Activated naive CD8-positive, alpha-beta T cell treated with anti-CD3 and anti-CD28 coated beads, Interleukin-2, amount 10 ng/mL, durations not matched to agents 7 days and 5 days (primary cell): ENCODE measurements at places on chromosomes 3 and 15.

- no peak for DNase-seq
These were observed 27.4 kb downstream of the PPARG start for GRCh38 chr3:12316253-12316652.

GRCh38 chr3:11391174-11391879 is 119.1 kb downstream of the ATG7 start:
- DNase-seq, result no peak

DNA sequence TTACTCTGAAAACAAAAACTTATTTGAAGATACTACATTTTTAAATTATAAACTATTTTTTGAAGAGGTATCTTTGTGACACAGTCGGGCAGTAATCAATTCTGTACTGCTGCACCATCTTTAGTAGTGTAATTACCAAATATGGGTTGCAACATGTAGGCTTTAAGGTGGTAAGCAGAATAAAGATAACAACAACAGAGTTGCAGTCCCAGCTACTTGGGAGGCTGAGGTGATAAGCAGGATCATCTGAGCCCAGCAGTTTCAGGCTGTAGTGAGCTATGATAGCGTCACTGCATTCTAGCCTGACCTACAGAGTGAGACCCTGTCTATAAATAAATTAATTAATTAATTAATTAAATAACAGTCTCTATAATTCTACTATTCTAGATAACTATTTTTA is 6.0 kb downstream of the PLOD2 start:
- no peak for DNase-seq

DNA sequence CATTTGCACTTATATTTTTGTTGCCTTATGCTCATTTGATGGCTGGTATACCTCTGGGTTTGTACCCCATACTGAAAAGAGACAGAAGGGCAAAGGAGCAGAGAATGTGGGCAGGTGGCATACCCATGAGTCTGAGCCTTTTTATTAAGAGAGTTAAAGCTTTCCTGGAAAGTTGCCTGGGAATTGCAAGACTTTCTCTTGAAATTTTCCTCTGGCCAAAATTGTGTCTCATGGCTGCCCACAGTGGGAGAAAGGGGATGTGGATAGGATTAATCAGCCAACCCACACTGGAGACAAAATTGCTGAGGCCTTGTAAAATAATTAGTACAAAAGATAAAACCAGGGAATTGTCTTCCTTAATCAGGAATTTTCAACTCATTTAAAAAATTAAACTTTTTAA is 8.2 kb upstream of the NMD3 start:
- DNase-seq, result no peak

- DNase-seq, result peak; percentile 53
These were observed 31.1 kb downstream of the ACAN start for GRCh38 chr15:88834211-88834812.

DNA sequence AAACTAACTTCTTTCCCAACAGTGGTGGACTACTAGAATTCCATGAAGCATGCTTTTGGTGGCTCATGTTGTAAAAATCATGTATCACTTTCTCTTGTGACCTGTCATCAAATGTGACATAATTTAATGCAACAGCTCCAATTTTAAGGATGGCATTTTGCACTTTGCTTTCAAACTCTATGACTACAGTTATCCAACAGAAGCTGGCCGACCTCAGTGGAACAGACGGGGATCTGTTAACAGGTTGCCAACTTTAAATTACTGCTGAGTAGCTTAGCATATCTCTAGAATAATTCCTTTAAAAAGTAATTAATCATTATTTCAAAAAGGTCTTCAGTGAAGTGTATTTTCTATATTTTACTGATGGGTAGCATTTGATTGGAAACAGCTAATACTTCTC is 907.4 kb downstream of the FHIT start:
- DNase-seq, result no peak

- no peak for DNase-seq
These were observed 35.0 kb upstream of the COLQ start for GRCh38 chr3:15556512-15556911.

DNA sequence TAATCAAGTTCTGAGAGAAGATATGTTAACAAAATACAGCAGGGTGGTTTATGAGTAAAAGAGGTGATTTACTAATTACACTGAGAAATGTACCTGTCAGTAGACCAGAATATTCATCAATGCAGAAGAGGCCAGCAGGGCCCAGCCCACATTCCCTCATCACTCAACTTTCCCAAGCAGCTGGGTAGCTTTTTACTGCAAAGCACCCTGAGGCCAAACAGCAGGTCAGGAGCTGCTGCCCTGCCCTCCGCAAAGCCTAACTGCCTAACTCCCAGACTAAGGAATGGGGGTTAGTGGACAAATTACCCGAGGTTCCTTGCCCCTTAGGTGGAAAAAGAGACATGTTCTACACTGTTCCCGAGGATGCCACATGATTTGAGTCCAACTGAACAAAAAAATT is 108.2 kb downstream of the TBL1XR1 start:
- no peak for DNase-seq

GRCh38 chr3:150703299-150703755 is 393 bp downstream of the ERICH6 start:
- peak; percentile 68 for DNase-seq

GRCh38 chr3:100335434-100335833 is 877 bp downstream of the NIT2 start:
- no peak for DNase-seq

DNA sequence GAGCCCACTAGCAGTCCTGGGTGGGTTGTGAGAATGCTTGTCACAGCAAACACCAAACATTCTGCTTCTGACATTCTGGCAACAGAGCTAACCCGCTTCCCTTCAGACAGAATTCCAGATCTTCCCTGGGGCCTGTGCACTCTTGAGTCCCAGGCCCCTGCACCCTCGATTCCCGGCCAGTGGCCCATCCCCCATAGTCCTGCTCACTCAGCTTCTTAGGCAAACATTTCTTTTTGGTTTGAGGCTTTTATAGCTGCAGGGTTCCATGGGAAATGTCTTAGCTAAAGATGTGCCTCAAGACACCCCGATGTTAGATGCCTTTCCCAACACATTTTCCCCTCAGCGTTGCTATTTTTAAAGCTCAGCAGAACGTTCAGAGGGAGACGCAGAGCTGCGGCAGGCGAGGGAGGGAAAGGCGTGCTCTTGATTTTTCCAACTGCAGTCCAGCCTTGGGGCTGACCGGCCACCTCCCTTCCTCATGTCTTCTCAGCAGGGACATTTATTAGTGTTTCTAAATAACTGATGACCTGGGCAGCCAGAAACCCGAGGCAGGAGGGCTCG is 35.2 kb downstream of the ABTB1 start:
- DNase-seq, result peak; percentile 9

- DNase-seq, result no peak
These were observed 105.6 kb upstream of the HES1 start for GRCh38 chr3:194030372-194030771.

- DNase-seq, result no peak
These were observed 65.6 kb downstream of the SUMF1 start for GRCh38 chr3:4401441-4401840.

- no peak for DNase-seq
These were observed 25.6 kb downstream of the PARP15 start for GRCh38 chr3:122603056-122603455.

GRCh38 chr3:73255609-73256029 is 194.2 kb downstream of the EBLN2 start:
- DNase-seq, result no peak

DNA sequence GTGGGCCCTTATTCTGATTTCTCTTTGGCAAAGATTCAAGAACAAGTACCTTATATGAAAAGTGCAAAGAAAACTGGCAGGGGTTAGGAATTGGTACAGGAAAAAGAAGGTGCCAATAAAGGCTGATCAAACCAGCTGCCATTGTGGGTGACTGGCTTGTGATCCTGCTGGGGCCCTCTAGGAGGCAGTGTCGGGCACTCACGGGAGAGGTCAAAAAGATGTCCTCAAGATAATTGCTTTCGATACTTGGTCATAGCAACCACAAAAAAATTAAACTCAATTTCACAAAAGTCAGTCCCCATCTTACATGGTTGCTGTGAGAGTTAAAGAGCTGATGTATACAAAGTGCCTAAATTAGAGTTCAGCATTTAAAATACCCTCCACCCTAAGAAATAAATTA is 31.0 kb upstream of the CAV3 start:
- no peak for DNase-seq

DNA sequence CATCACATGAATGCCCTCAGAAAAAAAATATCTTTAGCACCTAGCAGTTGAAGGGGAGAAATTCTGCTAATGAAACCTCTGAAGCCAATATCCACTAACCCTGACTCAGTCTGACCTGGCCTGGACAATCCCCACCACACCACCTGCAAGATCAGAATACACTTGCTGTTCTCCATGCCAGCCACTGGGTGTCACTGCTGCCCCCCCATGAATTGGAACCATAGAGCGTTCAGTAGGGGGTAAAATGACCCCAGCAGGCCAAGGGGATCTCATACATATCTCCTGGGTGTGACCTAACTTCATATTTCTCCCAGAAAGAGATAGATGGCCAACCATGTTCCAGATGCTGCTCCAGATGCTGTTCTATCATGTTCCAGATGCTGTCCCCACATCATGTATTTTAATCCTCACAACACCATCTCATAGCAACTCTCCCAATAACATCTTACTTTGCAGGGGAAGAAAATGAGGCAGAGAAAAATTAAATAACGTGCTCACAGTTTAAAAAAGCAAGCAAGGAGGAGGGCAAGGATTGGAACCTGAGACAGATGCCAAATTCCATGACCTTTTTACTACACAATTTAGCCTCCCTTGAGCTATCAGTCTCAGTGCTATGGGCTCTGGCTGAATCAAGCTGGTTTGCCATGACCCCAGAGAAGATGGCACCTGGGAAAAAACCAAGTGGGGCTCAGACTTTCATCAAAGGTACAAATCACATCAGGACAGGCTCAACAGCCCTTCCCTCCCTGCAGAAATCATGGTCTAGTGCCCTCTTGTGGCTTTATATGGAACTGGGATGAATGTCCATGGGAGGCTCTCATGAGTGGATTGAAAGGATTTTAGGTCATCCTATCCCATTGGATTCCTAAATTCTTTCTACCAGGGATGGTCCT is 12.4 kb downstream of the NTRK3 start:
- no peak for DNase-seq

DNA sequence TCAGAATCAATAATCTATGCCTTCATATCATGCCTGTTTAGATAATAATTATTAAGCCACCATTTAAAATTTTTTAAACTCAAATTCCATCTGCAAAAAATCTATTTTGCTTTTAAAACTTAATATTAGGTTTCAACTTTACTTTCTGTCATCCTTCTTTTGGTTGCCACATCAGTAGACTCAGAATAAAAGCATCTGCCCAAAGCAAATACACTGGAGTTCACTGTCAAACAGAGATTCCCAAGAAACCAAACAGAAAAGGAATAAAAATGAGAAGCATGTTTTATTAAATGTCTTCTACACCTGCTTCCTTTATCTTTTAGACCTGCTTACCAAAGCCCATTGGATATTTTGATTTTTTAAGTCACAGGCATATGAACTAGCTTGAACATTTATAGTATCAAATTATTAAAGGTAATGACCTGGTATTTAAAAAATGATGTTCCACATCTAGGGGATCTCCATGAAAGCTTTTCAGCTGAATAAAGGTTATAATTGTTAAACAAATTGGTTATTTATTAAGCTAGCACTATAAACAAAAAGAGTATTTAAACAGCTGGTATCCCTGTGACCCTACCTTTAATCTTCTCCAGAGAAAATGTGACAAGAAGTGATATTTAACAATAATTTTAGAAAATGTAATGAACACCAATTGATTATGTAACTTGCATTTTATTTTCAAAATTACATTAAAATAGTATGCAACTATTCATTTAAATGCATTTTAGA is 62.5 kb downstream of the ALCAM start:
- DNase-seq, result no peak

DNA sequence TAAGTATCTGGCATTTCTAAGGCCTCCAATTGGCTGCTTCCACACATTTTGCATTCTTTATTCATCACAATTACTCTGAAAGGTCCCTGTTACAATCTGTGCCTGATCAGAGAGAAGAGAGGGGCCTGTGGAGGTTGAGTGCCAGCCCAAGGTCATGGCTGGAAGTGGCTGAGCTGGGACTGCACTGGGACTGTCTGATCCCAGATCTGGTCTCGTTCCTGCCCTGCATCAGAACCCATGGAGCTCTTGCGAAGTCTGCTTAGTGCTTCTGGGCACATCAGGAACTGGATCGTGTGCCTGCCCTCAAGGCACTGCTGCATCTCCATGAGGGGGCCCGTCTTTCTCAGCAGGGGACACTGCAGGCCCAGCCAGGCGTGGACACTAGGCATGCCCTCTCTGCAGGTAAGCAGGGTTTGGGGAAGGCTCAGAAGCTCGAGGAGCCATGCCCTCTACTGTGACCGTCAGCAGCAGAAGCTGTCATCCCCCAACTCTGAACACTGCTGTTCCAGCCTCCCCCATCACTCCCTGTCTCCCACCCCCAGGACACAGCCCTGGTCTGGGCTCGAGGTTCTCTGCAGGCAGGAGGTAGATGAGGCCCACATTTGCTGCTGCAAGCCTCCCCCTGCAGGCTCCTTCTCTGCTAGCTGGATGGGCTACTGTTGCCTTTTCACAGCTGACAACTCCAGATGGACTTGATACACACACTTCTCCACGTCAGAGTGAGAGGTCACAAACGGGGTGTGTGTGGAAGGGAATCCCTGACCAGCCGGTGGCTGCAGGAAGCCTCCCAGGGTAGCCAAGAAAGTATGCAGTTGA is 96.5 kb upstream of the PRR23E start:
- DNase-seq, result no peak

- DNase-seq, result no peak
These were observed 28.9 kb upstream of the ESYT3 start for GRCh38 chr3:138405486-138405885.
